ENCODE measurements at places on chromosomes 1 and 21. TPM values are rescaled to one million over a fixed set of nuclear protein-coding genes. Genes with fewer than 3 reads are reported as not detected.

Gene UQCRH
- total RNA-seq = 1,085 TPM

Gene GNAT2
- not detected for total RNA-seq

Gene MIA3
- total RNA-seq = 53.5 TPM

GRCh38 chr1:115179397-115180079 lies 90.2 kb upstream of the TSPAN2 start:
- H3K27ac ChIP-seq = peak overlapping the region; percentile 74
- no peak overlapping the region for H3K4me3 ChIP-seq
- H3K36me3 ChIP-seq = no peaks in the 10 kb centered on the region
- peak; percentile 76 for DNase-seq
- peaks cover 44% of the 10 kb centered on the region for H3K4me1 ChIP-seq
- H3K27me3 ChIP-seq = no peaks in the 10 kb centered on the region

DNA sequence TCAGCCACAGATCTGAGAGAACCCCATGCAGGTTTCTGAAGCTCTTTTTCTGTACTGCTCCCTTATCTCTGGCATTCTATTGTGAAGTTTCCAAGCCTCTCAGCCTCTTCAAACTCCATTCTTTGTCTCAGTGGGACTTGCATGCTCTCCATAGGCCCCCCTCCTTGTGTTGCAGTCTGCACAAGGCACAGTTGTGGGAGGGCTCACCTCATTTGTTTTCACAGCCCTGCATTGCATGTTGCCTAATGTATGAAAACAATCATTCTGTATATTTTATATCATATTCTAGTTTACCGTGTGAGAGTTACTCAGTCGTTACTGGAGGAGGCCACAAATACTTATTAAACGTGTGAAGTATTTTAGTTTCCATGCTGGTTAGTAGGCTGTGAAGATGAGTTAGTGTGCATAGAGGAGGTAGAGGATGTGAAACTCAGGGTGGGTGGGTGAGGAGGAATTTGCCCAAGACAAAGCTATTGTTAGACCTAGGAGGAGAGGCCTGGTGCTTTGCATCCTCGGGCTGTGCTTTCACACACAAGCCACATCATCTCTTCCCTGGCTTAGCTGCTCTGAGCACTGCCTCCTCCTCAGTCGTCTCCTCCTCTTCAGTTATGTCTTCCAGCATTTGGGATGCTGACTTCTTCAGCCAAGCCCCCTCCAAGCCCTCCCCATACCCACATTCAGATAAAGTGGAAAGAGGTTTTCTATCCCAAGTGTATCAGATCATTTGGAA lies 7.8 kb upstream of the CHI3L2 start:
- H3K4me1 ChIP-seq = peaks cover 8% of the 10 kb centered on the region
- H3K4me3 ChIP-seq = no peak overlapping the region
- no peak overlapping the region for H3K27ac ChIP-seq
- DNase-seq = no peak
- H3K27me3 ChIP-seq = no peaks in the 10 kb centered on the region
- H3K36me3 ChIP-seq = no peaks in the 10 kb centered on the region

GRCh38 chr1:101632548-101633272 lies 364.0 kb downstream of the OLFM3 start:
- H3K4me1 ChIP-seq = no peaks in the 10 kb centered on the region
- H3K27me3 ChIP-seq = no peaks in the 10 kb centered on the region
- H3K27ac ChIP-seq = no peak overlapping the region

GRCh38 chr1:193827516-193827915 lies 641.1 kb upstream of the B3GALT2 start:
- H3K27me3 ChIP-seq = no peaks in the 10 kb centered on the region
- no peaks in the 10 kb centered on the region for H3K4me1 ChIP-seq
- no peak overlapping the region for H3K4me3 ChIP-seq
- H3K36me3 ChIP-seq = no peaks in the 10 kb centered on the region
- no peak for DNase-seq

- peak overlapping the region; percentile 51 for H3K4me3 ChIP-seq
- no peak overlapping the region for H3K27ac ChIP-seq
- peaks cover 15% of the 10 kb centered on the region for H3K4me1 ChIP-seq
- peaks cover 72% of the 10 kb centered on the region for H3K27me3 ChIP-seq
Observed at GRCh38 chr1:65793359-65793732, 651 bp downstream of the PDE4B start.

- DNase-seq = no peak
- no peaks in the 10 kb centered on the region for H3K27me3 ChIP-seq
- H3K36me3 ChIP-seq = no peaks in the 10 kb centered on the region
- H3K27ac ChIP-seq = no peak overlapping the region
- no peaks in the 10 kb centered on the region for H3K4me1 ChIP-seq
- H3K4me3 ChIP-seq = no peak overlapping the region
Observed at GRCh38 chr1:76949503-76949902, 82.2 kb downstream of the ST6GALNAC5 start.

DNA sequence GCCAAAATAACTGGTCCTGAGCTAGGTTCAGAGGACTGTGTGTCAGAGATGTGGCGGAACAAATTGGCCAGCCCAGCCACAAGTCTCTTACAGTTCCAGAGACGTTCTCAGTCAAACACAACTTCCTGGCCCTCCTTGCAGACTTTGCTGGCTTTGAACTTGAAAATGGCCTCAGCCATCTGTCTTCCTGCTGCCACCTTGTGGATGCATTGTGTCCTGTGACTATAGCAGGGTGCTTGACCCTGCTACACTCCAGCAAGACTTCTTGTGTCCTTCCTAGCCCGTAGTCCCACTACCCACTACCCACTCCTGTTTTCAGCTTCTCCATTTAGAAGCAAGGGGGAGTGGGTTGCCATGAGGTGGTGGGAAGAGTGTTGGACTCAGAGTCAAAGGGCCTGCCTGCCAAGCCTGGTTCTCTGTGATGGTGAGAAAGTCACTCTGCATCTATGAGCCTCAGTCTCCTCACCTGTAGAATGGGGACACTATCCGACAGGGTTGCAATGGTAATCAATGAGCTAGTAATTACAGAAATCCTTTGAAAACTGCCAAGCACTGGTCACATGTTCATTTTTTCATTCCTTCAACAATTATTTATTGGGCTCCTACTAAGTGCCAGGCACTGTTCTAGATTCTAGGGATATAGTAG lies 109.9 kb downstream of the IGSF21 start:
- no peaks in the 10 kb centered on the region for H3K4me1 ChIP-seq
- DNase-seq = no peak
- no peak overlapping the region for H3K27ac ChIP-seq

DNA sequence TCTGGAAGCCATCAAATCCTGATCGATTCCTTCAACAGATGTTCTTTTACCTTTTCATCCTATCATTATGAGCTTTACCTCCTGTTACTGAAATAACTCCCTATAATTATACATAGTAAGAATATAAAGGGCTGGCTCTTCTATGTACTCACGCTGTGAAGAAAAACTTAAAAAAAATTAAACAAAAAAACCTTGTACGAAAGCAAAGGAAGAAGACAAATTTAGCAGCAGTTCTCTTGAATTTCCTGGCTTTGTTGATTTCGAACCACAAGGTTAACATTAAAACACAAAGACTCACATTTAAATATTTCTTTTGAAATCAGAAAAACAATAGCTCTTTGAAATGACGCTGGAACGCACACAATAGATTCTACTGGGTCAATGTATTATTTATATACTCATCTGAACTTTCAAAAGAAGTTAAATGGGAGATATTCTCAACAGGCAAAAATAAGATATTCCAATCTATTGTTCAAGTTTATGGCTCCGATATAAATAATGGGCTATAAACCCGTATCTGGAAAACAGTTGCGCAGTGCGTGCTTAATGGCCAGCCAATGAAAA lies 13.6 kb upstream of the SPEN start:
- H3K27ac ChIP-seq = peak overlapping the region; percentile 97
- H3K36me3 ChIP-seq = no peaks in the 10 kb centered on the region
- peak overlapping the region; percentile 78 for H3K4me3 ChIP-seq

GRCh38 chr1:9909234-9910046 lies 629 bp downstream of the CTNNBIP1 start:
- peak overlapping the region; percentile 97 for H3K4me3 ChIP-seq
- peak; percentile 23 for DNase-seq
- peak overlapping the region; percentile 94 for H3K27ac ChIP-seq

DNA sequence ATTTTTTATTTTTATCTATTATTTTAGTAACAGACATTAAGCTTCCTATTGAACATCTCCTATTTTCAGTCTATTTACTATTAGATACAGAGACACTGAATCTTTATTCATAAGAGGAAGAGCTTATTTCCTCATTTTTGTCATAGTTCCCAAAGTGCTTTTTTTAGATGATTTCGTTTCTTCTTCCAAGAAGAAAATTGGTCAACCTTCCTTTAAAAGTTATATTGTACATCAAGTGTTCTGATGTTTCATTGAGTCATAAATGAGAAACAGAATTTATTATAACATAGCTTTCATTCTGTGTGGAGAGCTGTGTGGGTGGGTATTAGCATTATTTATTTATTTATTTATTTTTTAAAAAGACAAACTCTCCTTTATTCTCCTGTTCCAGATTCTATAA lies 50.6 kb upstream of the BACH1 start:
- no peaks in the 10 kb centered on the region for H3K27me3 ChIP-seq
- H3K4me3 ChIP-seq = no peak overlapping the region
- peaks cover 10% of the 10 kb centered on the region for H3K4me1 ChIP-seq
- peaks cover 2% of the 10 kb centered on the region for H3K36me3 ChIP-seq
- no peak overlapping the region for H3K27ac ChIP-seq
- no peak for DNase-seq

- H3K27me3 ChIP-seq = no peaks in the 10 kb centered on the region
- no peak for DNase-seq
- no peak overlapping the region for H3K4me3 ChIP-seq
Observed at GRCh38 chr1:53295726-53296116, 32.1 kb downstream of the LRP8 start.

DNA sequence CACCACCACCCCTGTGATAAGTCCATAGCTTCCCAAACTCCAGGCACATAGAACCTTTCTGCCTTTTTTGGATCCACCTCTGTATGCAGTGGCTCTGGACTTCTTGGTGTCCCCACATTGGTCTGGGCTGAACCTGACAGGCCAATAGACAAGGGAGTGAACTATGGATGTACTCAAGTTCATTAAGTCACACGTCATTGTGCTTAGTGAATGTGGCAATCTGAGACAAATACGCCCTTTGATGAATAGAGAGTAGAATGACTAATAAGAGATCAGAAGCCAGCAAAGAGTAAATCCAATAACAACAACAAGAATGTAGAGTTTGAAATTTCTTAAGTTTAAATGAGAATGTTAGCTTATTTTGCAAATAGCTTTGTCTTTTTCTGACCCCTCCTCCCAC lies 114.8 kb downstream of the ST6GALNAC3 start:
- H3K27ac ChIP-seq = no peak overlapping the region
- no peak overlapping the region for H3K4me3 ChIP-seq
- no peaks in the 10 kb centered on the region for H3K27me3 ChIP-seq
- H3K36me3 ChIP-seq = no peaks in the 10 kb centered on the region
- DNase-seq = no peak

DNA sequence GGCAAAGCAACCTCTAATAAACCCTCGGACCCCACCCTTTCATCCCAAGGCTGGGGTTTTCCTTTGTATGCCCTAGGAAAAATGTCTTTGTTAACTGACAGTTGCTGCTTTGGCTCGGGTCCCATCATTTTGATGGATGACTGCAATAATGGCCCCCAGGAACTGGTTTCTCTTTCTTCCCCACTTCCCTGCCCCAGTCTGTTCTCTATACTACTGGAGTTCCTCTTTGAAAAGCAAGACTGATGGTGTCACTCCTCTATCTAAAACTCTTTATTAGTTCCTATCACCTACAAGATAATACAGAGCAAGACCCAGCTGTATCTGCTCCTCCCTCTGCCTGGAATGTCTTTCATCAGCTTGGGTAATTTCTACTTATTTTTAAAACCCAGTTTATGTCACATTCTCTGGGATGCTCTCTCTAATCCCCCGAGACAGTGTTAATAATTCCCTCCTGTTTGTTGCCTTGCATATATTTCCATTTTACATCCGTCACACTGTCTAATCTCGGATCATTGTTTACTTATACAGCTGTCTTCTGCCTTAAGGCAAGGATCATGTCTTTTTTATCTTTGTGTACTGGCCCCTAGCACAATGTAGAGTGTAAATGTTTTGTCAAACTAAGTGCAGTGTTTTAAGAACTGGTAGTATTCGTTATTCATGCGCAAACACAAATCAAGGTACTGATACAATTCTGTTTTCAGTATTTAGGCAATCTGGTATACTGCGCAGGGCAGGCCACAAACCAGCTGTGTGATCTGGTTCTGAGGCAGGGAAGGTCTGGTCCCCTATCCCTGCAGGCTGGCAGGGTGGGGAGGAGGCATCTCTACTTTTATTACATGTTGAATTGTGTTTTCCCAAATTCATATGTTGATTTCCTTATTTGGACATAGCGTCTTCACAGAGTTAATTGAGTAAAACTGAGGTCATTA lies 16.1 kb downstream of the SLAMF1 start:
- peaks cover 13% of the 10 kb centered on the region for H3K4me1 ChIP-seq
- no peak for DNase-seq
- no peak overlapping the region for H3K4me3 ChIP-seq
- no peaks in the 10 kb centered on the region for H3K27me3 ChIP-seq
- no peaks in the 10 kb centered on the region for H3K36me3 ChIP-seq

DNA sequence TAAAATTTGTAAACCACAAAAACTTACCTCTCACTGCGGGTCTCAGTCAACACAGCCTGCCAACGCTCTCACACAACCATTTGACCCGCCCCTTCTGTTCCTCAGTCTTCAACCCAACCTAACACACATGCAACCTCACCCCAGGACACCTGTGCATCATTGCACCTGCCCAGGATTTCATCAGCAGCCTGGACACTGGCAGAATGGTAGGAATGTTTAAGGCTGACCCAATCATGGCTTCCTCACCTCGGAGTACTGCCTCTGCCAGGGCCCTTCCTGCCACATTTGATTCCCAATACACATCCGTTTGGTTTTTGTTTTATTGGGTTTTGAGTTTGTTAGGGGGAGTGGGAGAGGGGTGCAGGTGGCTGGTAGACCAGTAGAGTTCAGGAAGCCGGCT lies 40.7 kb downstream of the TOMM20 start:
- no peak for DNase-seq
- H3K36me3 ChIP-seq = no peaks in the 10 kb centered on the region
- H3K4me3 ChIP-seq = no peak overlapping the region
- H3K4me1 ChIP-seq = peaks cover 16% of the 10 kb centered on the region
- H3K27me3 ChIP-seq = no peaks in the 10 kb centered on the region
- no peak overlapping the region for H3K27ac ChIP-seq

DNA sequence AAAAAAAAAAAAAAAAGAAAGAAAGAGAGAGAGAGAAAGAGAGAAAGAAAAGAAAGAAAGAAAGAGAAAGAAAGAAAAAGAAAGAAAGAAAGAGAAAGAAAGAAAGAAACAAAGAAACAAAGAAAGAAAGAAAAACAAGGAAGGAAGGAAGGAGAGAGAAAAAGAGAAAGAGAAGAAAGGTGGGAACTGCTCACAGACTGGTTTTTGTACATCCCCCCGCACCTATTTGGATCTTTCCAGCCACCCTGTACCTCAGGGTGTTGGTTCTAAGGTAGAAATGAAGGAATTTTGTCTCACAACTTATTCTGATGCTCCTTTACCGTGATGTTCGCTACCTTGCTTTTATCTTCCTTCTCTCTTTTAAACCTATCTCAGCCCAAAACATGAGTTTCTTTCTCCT lies 43.3 kb upstream of the RGS18 start:
- no peaks in the 10 kb centered on the region for H3K4me1 ChIP-seq
- H3K36me3 ChIP-seq = no peaks in the 10 kb centered on the region
- H3K27ac ChIP-seq = no peak overlapping the region
- DNase-seq = no peak
- no peaks in the 10 kb centered on the region for H3K27me3 ChIP-seq
- H3K4me3 ChIP-seq = no peak overlapping the region
